Endothelial cell of umbilical vein (primary cell): ENCODE measurements at places on chromosomes 5 and 9. TPM values are rescaled to one million over a fixed set of nuclear protein-coding genes. Genes with fewer than 3 reads are reported as not detected.

GRCh38 chr5:128038643-128039042, 44.9 kb upstream of the SLC12A2 start:
- peak; percentile 94 for DNase-seq

- DNase-seq: peak; percentile 73
Observed at GRCh38 chr9:98357921-98358535, 102.6 kb upstream of the TBC1D2 start.

GRCh38 chr5:115872447-115872846, 30.7 kb downstream of the AP3S1 start:
- no peak for DNase-seq

DNA sequence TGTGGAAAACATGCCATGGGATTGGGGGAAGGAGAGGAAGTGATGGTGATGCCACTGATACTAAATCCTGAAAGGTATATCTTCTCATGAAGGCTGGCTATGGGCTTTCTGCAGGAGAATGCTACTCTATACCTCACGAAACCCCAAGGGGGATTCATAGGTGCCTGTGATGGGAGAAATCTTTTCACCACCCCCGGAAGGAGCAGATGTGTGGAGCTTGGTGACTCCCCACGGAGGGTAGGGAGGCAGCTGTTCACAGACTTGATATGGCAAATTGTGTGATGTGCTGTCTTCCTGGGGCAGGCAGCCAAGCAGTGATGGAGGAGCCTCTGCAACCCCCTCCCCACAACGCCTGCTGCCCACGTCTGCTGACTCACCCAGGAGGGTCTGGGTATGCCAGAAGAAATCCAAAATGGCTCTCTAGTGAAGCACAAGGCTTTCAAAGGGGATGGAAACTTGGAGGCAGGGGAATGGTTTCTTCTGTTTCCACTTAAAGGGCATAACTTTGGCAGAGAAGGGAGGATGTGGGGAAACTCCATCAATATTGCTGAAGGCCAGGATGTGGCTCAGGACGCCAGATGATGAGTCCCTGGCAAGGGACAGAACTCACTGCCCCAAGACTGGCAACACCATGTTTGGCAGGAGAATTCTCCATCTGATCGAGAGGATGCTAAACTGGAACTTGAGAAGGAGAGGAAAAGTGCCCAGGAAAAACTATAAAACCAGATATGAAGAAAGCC, 188.3 kb downstream of the GABBR2 start:
- peak; percentile 8 for DNase-seq

DNA sequence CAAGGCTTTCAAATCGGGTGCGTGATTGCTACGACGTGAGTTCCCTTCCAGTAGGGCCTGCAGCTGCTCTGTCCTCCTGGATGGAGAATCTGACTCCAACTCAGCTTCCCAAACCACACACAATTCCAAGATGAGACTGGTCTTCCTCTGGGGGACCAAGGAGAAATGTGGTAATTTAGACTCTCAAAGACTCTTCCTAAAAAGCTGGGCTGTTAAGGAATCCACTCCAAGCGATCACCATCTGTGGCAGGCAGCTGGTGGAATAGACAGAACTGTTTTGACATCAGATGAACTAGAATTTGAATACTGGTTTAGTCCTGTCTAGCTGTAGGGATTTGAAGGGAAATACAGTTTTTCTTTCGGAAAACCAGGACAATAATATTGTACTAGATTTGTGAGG, 130.7 kb upstream of the KLF4 start:
- DNase-seq: no peak

GRCh38 chr9:99211746-99212145, 10.0 kb downstream of the ALG2 start:
- DNase-seq: no peak

GRCh38 chr5:55406292-55406691, 98.5 kb downstream of the MTREX start:
- DNase-seq: no peak

- no peak for DNase-seq
Observed at GRCh38 chr9:120904978-120905301, 21.7 kb downstream of the TRAF1 start.

DNA sequence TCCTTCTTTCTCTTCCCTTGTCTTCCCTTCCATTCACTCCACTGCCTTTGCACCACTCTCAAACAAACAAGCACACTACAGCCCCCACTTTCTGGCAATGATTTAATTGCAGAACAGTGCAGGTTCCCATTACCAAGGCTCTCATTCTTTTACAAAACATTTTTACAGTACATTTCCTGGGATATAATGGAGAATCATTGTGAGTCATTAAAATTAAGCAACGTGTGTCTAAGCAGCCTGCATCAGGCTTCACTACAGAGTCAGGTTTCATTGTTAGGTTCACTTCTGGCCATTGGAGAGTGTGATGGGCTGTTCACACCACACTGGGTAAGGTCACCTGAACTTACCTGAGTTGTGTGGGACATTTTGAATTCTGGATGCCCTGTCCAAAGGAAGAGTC, 303.5 kb downstream of the TRIM32 start:
- DNase-seq: no peak

DNA sequence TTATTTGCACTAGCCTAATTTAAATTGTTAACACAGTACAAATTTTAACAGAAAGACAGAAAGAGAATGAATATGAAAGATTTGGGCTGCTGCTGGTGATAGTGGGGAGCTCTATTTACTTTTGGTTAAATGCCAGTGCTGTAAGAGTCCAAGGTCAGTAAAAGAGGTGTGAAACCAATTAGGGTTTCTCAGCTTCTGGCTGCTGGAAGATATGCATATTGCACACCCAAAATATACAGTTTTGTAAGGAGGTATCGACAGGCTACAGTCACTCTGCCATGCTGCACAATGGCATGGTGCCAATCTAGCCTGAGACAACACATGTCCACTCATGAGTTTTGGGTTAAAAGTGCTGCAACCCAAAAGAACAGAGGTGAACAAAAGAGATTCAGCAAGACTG, 79.3 kb downstream of the PPP2R2B start:
- no peak for DNase-seq

DNA sequence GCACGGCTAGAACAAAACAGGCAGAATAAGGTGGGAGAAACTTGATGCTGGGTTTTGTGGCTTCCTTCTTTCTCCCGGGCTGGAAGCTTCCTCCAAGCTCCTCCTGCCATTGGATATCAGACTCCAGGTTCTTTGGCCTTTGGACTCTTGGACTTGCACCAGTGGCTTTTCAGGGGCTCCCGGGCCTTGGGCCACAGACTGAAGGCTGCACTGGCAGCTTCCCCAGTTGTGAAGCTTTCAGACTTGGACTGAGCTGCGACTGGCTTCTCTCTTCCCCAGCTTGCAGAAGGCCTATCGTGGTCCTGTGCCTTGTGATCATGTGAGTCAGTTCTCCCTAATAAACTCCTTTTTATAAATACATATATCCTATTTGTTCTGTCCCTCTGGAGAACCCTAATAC, 364.4 kb downstream of the DNAH5 start:
- DNase-seq: no peak

- DNase-seq: no peak
Observed at GRCh38 chr9:88587182-88587581, 52.2 kb downstream of the NXNL2 start.

- no peak for DNase-seq
Observed at GRCh38 chr5:154038261-154038706, 426 bp downstream of the FAM114A2 start.

DNA sequence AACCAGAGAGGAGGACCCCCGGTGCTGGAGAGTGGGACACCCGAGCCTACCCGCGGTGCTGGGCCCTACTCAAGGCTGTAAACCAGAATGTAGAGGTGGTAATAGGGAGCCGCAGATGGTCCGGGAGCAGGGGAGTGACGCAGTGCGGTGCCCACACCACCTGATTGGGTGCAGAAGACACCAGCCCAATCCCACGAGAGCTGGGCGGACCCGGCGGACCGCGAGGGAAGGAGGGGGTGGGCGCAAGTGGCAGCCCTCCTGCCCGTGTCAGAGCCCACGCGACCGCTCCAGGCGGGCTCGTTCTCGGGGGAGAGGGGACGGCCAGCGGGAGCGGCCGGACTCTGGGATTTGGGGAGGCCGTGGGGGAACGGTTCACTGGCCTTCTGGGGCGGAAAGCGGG, 71.2 kb downstream of the C9orf50 start:
- no peak for DNase-seq

- no peak for DNase-seq
Observed at GRCh38 chr9:36902861-36903524, 131.1 kb downstream of the PAX5 start.

DNA sequence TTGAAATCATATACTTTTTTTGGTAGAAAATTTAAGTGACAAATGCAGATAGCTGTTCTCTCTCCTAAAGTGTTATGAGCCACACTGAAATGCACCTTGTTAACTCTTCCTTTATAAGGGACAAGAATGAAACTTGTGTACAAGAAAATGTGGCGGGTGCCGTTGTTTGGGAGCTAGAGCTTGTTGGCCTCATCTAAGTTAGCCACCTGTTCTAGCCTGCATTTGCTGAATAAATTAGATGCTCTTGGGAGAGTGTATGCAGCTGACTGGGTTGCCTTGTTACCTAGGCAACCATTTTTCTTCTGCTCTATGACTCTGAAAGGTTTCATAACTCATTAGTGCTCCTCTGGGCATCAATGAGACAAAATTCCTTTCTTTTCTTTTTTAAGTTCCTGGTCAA, 174.3 kb downstream of the TAF11L14 start:
- no peak for DNase-seq

DNA sequence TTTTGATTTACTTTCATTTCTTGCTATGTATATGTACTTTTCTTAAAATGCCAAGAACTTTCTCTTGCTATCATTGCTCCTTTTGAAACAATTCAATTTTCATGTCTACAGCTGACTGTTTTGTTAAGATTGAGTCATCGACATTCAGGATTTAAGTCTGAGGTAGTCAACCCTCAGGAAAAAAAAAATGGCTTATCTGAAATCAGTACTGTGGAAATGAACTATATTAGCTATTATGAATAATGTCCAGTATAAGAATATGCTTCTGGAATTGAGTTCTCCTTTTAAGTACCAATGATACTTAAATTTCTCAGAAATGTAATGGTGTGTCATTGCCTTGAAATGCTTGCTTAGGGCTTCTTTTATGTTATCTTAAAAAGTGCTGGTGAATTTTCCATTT, 37.9 kb downstream of the TNFAIP8 start:
- DNase-seq: peak; percentile 76

DNA sequence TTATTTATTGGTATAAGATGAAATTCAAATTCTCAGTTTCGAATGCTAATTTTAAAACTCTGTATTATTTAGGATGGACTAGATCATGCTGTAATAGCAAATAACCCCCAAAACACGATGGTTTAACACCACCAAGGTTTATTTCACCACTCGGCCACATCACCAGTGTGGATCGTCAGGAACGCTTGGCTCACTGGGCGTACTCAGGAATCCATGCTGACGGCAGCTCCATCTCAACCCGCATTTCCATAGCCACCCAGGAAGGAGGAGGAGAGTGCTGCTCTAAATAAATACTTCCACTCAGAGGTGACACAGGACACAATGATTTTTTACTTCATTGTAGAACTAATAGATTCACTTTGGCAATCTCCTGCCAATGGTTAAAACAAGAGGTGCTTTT, 347.4 kb downstream of the SH3GL2 start:
- DNase-seq: no peak

GRCh38 chr5:139748505-139748826, 47.1 kb upstream of the PSD2 start:
- DNase-seq: no peak

DNA sequence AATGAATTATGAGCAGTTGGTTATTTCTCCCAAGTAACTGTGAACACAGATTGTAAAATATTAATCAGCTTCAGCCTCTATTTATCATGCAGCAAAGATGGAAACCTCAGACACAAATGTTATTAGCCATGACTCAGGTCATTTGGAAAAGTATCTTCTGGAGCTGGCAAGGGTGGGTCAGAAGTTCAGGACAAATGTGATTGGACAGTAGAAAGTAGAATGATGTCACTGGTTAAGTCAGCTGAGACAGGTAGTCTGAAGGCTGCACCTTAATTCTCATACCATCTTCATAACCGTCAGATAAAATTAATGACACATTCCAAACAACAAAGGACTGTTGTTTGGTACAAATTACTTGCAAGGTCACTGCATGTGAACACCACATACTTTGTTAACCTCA, 140.2 kb downstream of the EMB start:
- no peak for DNase-seq

- DNase-seq: peak; percentile 69
Observed at GRCh38 chr9:63816751-63817621, 1468.0 kb downstream of the FOXD4L5 start.

GRCh38 chr9:761793-762560, 79.5 kb upstream of the DMRT1 start:
- DNase-seq: no peak

GRCh38 chr5:134226441-134227192, 744 bp upstream of the PPP2CA start:
- peak; percentile 12 for DNase-seq

DNA sequence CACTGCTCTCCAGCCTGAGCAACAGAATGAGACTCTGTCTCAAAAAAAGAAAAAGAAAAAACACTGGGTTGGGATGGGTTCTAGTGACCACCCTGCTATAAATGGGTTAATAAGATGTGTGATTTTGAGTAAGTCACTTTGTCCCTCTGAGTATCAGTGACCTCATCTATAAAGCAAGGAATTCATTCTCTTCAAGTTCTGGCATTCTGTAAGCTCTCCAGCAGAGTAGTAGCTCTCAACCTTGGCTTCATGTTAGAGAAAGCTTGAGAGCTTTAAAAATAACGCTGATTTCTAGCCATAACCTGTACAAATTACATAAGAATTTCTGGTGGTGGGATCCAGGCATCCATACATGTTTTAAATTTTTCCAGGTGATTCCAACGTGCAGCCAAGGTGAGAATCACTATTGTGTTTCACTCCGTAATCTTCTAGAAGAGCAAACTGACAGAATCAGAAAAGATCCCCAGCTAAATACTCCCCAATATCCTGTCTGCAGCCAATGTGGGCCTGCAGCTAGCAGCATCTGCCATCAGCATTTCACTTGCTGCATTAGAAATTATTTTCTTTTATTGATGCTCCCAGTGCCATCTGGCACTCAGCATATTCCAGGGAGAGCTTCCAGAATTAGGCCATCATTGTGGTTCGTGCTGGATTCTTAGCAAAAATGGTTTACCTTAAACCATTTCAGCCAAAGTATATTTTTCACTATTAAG, 109.4 kb downstream of the FEM1C start:
- no peak for DNase-seq

- DNase-seq: peak; percentile 74
Observed at GRCh38 chr5:129063483-129064113, 31.0 kb upstream of the ISOC1 start.

GRCh38 chr9:96449523-96449844, 485 bp upstream of the HABP4 start:
- DNase-seq: no peak

Gene DDX4
- total RNA-seq: not detected in 2 replicates

Gene TEX48
- total RNA-seq: not detected in 2 replicates

Gene PCDHA11
- total RNA-seq: 0.12 TPM in 1 of 2 replicates, not detected in the other

Gene DMRT3
- not detected in 2 replicates for total RNA-seq

Gene SYK
- total RNA-seq: not detected in 2 replicates

Gene SURF6
- 16.0 and 16.4 TPM in 2 replicates for total RNA-seq

Gene SLC9A3
- 0.82 and 0.92 TPM in 2 replicates for total RNA-seq

Gene BTNL8
- total RNA-seq: not detected in 2 replicates

Gene MLANA
- total RNA-seq: not detected in 2 replicates

Gene COL5A1
- total RNA-seq: 164 and 175 TPM in 2 replicates

Gene PTGR1
- 79.1 and 101 TPM in 2 replicates for total RNA-seq

Gene PHF24
- total RNA-seq: not detected in 2 replicates

Gene SLC34A1
- total RNA-seq: not detected in 2 replicates
